NCI-H1105 (cell line): ENCODE measurements at places on chromosomes 4 and X.

GRCh38 chr4:1316537-1317168 lies 27.0 kb downstream of the MAEA start:
- DNase-seq = no peak

GRCh38 chr4:47478804-47479203 lies 6.3 kb upstream of the ATP10D start:
- no peak for DNase-seq

GRCh38 chr4:25702848-25703247 lies 47.2 kb downstream of the SLC34A2 start:
- no peak for DNase-seq

GRCh38 chr4:156169011-156169410 lies 215.3 kb upstream of the CTSO start:
- no peak for DNase-seq

GRCh38 chr4:16655111-16655510 lies 243.3 kb downstream of the LDB2 start:
- DNase-seq = no peak

GRCh38 chr4:154367659-154368058 lies 123.9 kb downstream of the DCHS2 start:
- DNase-seq = no peak

DNA sequence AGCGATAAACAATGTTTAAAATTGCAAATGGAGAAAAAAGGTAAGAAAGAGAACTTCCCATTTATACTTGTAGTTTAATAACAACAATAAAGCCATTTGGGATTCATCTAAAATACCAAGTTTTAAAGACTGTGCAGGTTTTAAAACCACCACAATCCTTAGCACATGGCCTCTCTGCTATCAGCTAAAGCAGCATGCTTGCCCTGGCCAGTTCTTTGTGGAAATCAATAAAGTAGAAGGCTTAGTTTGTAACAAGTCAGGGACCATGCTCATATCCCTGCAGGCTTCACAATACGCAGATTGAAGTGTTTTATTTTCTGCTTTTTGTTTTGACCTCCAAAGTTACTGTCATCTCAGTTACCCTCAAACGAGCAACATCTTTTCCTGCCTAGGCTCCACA lies 249.5 kb downstream of the INPP4B start:
- DNase-seq = no peak
